Activated naive CD8-positive, alpha-beta T cell treated with anti-CD3 and anti-CD28 coated beads, Interleukin-2, amount 10 ng/mL, durations not matched to agents 7 days and 5 days (primary cell): ENCODE measurements at places on chromosomes 7 and 10.

DNA sequence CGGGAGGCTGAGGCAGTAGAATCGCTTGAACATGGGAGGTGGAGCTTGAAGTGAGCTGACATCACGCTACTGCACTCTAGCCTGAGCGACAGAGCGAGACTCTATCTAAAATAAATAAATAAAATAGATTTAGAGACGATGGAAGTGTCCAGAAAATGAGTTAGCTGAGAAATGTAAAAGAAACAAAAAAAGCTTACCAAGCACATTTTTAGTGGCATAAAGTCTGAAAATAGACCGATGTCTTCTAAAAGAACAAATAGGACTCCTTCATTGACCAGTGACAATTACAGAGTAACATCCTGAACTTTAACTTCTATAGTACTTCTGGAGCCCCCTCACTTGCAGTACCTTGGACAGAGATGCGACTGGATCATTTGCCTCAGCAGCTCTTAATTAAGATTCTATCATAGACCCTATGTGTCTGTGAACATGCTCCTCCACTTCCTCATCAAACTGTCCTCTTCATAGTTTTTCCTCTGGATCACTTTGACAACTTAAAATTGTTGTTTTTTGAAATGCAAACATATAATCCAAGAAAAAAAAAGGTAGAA is 25.2 kb upstream of the SRPK2 start:
- no peak overlapping the region for H3K27ac ChIP-seq
- H3K4me3 ChIP-seq = no peak overlapping the region
- DNase-seq = no peak
- no peaks in the 10 kb centered on the region for H3K36me3 ChIP-seq
- no peaks in the 10 kb centered on the region for H3K4me1 ChIP-seq

DNA sequence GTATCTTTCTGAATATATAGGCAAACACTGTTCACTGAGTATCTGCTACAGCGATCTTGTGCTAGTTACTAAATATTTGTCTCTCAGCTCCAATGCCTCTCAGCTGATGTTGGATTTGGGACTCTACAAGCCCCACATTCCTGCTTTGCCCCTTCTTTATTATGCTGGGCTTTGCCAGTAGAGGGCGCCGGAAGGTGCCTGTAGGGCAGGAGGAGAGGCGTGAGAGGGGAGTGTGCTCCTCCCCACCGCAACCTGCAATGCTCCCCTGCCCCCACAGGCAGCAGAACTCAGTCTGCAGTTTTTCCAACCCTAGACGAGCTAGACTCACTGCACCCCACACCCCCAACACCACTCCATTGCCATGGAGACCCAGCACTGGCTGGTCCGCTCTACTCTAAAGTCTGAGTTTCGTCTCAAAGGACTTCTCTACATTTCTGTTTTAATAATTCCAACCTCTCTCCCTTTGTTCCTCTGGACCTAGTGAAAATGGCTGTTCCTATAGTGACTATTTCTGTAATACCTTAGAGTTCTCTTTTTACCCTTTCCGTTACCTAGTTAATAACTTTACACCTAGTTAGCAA is 337.6 kb downstream of the CCSER2 start:
- H3K4me1 ChIP-seq = peaks cover 1% of the 10 kb centered on the region
- H3K4me3 ChIP-seq = no peak overlapping the region
- DNase-seq = peak; percentile 37
- H3K27me3 ChIP-seq = peaks cover 2% of the 10 kb centered on the region
- no peak overlapping the region for H3K27ac ChIP-seq

DNA sequence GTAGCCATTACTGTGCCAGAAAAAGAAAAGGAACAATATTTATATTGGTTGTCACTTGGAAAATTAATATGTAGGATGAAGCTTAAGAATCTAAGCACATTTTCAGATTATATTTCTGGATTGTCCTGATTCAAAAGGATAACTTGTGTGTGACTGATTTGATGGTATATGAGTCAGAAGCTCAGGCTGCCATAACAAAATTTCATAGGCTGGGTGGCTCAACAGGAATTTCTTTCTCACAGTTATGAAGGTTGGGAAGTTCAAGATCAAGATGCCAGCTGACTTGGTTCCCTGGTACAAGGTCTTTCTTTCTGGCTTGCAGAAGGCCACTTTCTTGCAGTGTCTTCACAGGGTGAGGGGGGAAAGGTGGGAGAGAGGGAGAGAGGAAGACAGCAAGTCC is 108.5 kb downstream of the ST7 start:
- H3K27ac ChIP-seq = no peak overlapping the region
- DNase-seq = no peak
- peaks cover 2% of the 10 kb centered on the region for H3K4me1 ChIP-seq
- no peaks in the 10 kb centered on the region for H3K36me3 ChIP-seq
- no peak overlapping the region for H3K4me3 ChIP-seq
- H3K27me3 ChIP-seq = peaks cover 13% of the 10 kb centered on the region

DNA sequence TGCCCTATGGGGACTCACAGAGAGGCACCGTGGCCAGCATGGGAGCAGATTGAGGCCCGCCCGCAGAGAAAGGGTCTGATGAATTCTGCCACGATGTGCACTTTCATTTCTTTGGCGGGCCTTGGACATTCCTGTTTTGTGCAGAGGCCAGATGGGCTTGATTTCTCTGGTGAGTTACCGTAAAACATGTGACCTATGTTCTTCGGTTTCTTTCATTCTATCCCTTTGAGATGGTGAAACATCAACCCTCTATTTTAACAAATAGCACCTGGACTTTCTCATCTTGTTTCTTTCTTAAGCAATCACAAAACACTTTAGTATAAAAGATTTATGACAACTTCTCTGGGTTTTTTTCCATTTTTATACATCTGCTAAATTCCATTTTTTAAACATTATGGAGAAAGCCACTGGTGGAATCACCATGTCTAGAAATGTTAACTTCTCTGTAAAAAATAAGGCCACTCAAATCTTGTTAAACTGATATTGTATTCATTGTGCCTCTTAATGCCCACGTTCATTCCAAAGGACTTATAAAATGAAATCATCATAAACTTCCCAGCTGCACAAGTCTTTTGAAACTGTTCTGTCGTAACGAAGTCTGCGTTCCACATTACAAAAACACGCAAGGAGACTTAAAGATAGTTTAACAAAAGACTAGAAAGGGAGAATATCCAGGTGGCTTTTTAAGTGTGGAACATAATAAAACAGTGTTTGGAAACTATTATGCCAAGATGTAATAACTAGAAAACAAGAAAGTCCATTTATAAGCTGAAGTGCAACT is 21.4 kb upstream of the ODAD2 start:
- no peak for DNase-seq
- H3K27me3 ChIP-seq = peaks cover 20% of the 10 kb centered on the region
- H3K4me3 ChIP-seq = no peak overlapping the region
- peaks cover 11% of the 10 kb centered on the region for H3K4me1 ChIP-seq
- H3K36me3 ChIP-seq = peaks cover 1% of the 10 kb centered on the region

DNA sequence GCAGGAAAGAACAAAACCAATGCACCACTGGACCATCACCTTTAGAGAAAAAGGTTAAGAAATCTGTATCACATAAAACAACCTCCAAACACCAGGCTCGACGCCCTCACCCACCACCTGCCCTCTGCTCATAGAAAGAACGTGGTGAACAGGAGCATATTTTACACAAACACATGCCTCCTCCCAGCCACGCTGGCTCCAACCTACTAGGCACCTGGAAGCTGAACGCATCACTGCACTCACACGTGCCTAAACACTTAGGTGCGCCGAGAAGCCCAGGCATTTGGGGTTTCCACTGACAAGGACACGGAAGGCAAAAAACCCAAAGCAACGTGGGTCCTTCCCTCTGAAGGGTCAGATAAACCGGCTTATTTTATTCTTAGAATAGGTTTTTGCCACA is 56.0 kb downstream of the PTPRN2 start:
- H3K36me3 ChIP-seq = no peaks in the 10 kb centered on the region
- no peak for DNase-seq
- H3K27me3 ChIP-seq = no peaks in the 10 kb centered on the region

DNA sequence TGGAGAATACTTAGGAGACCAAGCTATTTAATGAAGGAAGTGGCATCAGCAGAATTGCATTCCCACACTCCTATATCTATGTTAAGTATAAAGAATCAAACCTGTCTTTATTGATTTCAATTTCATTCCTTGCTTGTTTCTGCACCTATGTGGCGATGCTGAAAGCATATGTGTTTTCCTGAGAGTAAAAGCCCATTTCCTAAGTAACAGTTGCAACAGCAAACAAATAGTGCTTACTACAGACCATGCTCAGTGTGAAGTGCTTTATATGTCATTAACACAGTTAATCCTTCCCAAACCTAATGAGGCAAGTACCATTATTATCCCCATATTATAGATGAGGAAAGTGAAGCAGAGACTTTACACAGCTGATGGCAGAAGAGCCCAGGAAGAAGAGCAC is 552.1 kb downstream of the PARD3 start:
- H3K4me3 ChIP-seq = no peak overlapping the region
- no peaks in the 10 kb centered on the region for H3K36me3 ChIP-seq
- H3K27me3 ChIP-seq = peaks cover 4% of the 10 kb centered on the region
- no peaks in the 10 kb centered on the region for H3K4me1 ChIP-seq
- no peak for DNase-seq

DNA sequence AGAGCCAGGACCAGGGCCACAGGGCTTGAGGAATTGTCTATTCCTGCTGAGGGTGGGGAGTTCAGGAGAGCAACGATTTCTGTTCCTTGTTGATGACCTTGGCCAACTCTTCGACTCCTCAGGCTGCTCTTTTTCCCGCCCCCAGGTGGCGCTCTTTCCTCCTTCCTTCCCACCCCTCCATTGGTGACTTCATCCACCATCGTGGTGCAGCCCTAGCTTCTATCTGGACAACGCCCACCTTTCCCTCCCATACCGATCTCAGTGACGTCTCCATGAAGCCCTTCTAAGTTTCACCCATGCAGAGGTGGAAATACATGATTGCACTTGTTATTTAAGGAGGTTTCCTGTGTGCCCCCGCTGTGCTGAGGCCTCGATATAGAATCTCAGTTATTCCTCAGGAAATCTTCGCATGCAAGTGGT is 22.1 kb upstream of the CARD11 start:
- peaks cover 71% of the 10 kb centered on the region for H3K4me1 ChIP-seq
- H3K4me3 ChIP-seq = peak overlapping the region; percentile 70
- H3K27me3 ChIP-seq = no peaks in the 10 kb centered on the region
- DNase-seq = peak; percentile 81

- H3K36me3 ChIP-seq = no peaks in the 10 kb centered on the region
- H3K27ac ChIP-seq = no peak overlapping the region
- peaks cover 3% of the 10 kb centered on the region for H3K27me3 ChIP-seq
- no peak for DNase-seq
Measured at GRCh38 chr10:13700473-13701144, 113.8 kb downstream of the PRPF18 start.

GRCh38 chr7:13725591-13725990 is 263.9 kb downstream of the ETV1 start:
- H3K4me3 ChIP-seq = no peak overlapping the region
- no peak for DNase-seq
- H3K36me3 ChIP-seq = no peaks in the 10 kb centered on the region
- no peaks in the 10 kb centered on the region for H3K4me1 ChIP-seq

DNA sequence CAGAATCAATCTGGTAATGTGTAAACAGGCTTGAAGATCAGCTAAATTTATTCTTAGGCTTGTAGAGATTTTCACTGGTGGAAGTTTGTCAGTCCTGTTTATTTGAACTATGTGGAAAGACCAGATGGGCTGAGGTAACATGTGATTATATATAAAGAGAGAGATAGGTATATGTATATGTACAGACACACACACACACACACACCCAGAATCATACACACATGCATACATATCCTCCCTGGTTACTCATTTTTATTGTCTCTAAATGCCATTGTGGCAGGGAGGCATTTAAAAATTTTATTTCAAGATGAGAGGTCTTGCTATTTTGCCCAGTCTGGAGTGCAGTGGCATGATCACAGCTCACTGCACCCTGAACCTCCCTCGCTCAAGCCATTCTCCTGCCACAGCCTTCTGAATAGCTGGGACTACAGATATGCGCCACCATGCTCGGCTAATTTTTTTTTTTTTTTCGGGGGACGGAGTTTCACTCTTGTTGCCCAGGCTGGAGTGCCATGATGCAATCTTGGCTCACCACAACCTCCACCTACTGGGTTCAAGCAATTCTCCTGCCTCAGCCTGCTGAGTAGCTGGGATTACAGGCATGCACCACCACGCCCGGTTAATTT is 78.1 kb upstream of the CYTH3 start:
- H3K4me1 ChIP-seq = peaks cover 5% of the 10 kb centered on the region
- DNase-seq = no peak
- peaks cover 11% of the 10 kb centered on the region for H3K27me3 ChIP-seq

GRCh38 chr10:132066186-132066585 is 440 bp downstream of the JAKMIP3 start:
- no peak overlapping the region for H3K27ac ChIP-seq
- peak overlapping the region; percentile 77 for H3K4me3 ChIP-seq
- H3K27me3 ChIP-seq = peaks cover 6% of the 10 kb centered on the region
- no peaks in the 10 kb centered on the region for H3K36me3 ChIP-seq
- peaks cover 4% of the 10 kb centered on the region for H3K4me1 ChIP-seq

DNA sequence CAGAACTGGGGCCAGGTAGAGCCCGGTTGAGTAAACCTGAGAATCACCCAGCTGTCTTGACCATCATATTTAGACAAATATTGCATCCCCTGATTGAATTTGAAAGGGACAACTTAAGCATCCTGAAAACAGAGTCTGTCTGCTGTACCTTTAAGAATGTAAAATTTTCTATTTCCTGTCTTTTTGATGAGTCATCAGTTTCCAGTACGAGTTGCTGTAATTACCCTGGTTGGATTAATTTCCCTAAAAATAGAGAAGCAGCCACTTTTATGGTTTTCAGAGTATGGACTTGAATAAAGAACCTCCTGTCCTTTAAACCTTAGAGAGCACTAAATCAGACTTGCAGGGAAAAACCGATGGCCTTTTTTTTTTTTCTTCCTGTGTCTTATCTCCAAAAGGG is 164.6 kb upstream of the SH2B2 start:
- peaks cover 2% of the 10 kb centered on the region for H3K36me3 ChIP-seq
- H3K27me3 ChIP-seq = no peaks in the 10 kb centered on the region
- H3K27ac ChIP-seq = peak overlapping the region; percentile 67
- H3K4me3 ChIP-seq = peak overlapping the region; percentile 25
- no peak for DNase-seq
- H3K4me1 ChIP-seq = peaks cover 8% of the 10 kb centered on the region

- no peaks in the 10 kb centered on the region for H3K27me3 ChIP-seq
- H3K36me3 ChIP-seq = no peaks in the 10 kb centered on the region
- no peak overlapping the region for H3K4me3 ChIP-seq
Measured at GRCh38 chr7:33730958-33731357, 174.4 kb upstream of the BMPER start.

DNA sequence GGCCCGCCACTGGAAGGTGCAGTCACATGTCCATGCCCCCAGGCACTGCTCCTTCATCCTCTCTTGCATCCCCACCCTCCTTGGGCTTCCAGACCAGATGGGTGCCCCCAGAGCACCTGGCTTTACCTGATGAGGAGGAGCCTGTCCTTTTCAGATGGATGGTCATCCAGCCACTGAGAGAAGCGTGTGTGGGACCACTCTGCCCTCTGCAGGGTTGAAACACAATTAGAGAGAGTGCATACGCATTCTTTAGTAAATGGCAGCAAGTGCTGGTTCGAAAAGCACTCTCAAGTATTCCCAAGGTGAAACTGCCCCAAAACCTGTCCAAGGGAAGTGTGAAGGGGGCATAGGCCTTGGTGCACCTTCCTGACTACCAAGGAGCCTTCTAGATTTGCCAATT is 41.6 kb downstream of the HBP1 start:
- no peak for DNase-seq
- no peak overlapping the region for H3K4me3 ChIP-seq
- peaks cover 28% of the 10 kb centered on the region for H3K36me3 ChIP-seq
- H3K27me3 ChIP-seq = no peaks in the 10 kb centered on the region
- no peak overlapping the region for H3K27ac ChIP-seq
- H3K4me1 ChIP-seq = no peaks in the 10 kb centered on the region
